ENCODE measurements at places on chromosomes 3 and 15.

DNA sequence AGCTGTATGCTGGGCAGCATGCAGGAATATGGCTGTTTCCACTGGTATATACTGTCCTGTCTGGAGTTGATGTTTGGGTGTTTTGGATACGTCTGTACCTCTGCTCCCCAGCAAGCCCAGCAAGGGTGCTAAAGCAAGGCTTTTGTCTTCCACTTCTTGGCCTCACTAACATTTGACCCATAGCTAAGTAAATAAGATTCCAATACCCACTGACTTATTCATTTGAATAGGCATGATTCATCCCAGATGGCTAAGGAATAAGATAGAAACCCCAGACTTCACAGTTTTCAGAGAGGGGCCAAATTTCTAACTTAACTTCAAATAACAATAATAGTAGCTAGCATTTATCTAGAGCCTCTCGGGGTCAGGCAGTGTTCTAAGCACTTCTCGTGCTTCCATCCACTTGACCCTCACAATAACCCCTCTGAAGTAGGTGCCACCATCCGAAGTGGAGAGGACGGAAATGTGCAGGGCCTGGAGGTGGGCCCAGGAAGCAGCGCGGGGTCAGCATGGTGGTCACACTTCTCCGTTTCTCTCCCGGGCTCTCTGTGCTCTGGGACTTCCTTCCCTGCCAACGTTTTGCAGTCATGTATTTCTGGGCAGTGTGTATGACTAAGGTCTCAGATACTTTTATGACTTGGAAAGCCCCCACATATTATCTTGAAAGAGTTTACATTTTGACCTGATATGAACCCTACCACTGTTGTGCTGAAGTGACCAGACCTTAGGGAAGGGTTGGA, 39.3 kb downstream of the LRRK1 start:
- no peak for DNase-seq

DNA sequence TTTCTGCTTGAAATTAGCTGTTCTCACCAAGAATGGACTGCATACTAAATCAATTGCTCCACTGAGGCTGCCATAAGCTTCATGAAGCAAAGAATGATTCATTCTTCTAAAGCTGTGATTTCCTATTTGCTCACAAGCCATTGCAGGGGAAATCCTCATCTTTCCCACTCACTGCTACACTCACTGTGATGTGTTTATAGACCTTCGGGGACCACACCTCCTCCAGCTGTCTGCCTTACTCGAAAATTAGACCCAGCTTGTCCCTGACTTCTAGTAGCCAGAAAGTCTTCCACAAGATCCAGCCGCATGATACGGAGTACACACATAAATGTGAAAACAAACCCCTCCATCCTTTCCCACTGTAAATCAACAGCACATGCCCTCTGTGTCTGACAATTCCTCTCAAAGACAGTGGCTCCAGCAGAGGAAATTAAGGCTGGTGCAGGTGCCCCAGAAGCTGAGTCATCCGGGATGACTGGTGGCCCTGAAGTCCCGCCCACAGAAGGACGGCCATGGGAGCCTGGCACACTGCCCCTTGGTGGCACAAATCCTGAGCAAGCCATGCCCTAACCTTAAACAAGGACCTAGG, 172.0 kb downstream of the STT3B start:
- no peak for DNase-seq

GRCh38 chr15:61655881-61656280, 404.4 kb downstream of the VPS13C start:
- no peak for DNase-seq

GRCh38 chr3:48222616-48223513, at the start of gene CAMP:
Gene CAMP, plus strand, starts transcription at chr3:48223495. Its CDS starts 17 bp downstream, at chr3:48223512.
- no peak for DNase-seq

DNA sequence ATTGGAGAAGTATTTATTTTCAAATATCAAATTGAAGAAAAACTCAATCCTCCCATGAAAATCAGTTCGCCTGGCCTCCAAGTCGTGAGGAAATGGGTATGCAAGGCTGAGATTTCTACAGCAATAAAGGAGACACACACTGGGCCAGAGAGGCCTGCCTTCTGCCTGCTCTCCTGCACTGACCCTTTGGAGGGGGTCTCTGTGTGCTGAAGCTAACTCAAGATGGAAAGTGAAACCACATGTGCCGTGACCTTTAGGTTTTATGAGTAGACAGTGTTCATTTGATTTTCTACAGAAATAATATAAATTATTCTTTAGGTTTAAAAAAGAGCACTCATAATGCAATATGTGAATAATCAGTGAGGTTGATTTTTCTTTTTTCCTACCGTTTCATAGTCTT, 11.9 kb upstream of the SLC22A13 start:
- DNase-seq = no peak

DNA sequence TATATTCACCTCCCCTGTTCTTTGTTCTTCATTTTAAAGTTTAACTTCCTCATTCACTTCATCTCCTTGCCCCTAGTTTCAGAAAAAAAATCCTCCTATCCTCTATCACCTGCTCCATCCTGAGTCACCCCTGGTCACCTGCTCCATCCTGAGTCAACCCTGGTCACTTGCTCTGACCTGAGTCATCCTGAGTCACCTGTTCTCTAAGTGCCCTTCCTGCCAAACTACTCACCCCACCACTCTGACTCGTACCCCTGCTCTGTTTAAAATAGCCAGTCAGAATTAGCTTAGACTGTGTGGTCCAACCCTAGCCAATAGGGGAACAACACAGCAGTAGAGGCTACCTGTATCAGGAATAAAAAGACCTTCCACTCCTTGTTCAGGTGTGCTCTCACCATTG, 716.9 kb downstream of the ZBBX start:
- no peak for DNase-seq

DNA sequence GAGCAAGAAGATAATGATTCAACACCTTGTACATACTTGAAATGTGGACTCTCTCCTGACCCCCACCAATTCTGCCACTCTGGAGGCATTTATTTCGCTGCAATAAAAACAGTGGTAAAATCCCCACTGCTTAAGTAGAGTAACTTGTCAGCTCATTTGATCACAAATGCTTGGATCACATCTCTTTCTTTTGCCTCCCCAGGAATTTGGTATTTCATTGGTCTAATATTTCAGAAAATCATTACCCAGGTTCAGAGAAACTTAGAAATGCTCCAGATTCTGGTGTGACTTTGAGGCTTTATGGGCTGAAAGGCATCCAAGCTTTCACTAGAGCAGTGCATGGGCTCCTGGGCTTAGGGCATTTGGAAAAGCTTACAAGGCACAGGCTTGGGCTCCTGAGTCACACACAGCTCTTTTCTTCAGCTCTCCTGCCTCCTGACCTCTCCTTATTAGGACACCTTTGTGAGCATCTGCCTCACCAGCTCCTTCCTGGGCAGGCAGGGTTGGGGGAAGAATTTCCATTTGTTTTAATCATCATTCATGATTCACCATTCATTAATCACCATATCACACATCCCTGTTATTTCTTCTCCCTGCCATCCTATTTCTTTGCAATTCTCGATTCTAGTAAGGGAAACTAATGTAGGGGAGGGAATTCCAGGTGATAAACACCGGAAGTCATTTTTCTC, 22.5 kb downstream of the CDCP1 start:
- no peak for DNase-seq

DNA sequence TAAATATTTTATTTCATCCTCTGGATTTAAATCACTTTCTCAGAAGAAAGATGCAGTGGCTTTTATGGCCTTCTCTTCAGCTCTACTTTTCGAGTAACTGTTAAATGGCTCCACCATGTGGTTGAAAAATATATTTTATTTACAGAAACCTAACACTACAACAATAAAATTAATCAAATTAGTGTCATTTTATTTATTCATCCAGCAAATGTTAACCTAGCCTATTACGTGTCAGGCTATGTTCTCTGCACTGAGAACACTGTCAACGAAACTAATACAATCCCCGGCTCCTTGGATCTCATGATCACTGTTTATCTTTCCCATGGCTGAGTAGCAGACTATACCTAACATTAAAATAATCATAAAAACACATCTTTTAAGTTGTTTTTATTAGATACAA, 148.0 kb upstream of the OSTN start:
- peak; percentile 16 for DNase-seq

- no peak for DNase-seq
Observed at GRCh38 chr3:114207768-114208167, 28.9 kb upstream of the DRD3 start.

- no peak for DNase-seq
Observed at GRCh38 chr3:45572755-45573154, 21.8 kb upstream of the LIMD1 start.

DNA sequence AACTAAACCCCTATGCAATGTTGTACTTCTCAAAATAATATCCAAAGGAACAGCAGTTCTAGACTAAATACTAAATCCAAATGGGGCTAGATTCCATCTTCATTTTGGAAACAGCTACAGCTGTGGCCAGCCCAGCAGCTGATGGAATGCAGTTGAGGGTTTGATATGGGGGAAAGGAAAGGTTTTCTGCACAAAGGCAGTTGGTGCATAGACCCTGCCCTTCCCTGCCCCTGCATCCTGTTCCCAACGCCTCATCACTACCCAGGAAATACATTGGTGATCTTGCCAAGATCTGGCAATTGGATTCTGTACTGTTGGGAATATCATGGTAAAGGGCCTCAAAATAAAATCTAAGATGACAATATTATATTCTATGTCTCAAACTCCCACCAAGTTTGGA, 43.9 kb downstream of the DTWD1 start:
- no peak for DNase-seq

DNA sequence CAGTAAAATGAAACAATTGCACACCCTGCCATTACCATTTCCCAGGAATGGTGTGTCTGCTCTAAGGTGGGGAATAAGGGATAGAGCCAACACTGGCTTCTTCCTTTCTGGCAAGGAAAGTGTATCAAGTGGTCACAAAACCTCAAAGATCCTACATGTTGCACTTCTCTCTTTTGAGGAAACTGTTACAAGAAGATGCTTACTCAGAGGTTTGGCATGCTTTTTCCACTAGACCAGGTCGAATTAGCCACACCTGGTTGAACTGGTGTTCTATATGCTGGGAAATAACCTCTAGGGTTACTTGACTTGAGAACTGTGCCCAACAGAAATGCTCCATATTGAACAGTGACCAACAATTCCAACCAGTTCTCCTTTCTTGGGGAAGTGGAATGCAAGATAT, 102.9 kb downstream of the LRRN1 start:
- no peak for DNase-seq

GRCh38 chr3:111848283-111848682, 10.8 kb upstream of the PHLDB2 start:
- DNase-seq = no peak

DNA sequence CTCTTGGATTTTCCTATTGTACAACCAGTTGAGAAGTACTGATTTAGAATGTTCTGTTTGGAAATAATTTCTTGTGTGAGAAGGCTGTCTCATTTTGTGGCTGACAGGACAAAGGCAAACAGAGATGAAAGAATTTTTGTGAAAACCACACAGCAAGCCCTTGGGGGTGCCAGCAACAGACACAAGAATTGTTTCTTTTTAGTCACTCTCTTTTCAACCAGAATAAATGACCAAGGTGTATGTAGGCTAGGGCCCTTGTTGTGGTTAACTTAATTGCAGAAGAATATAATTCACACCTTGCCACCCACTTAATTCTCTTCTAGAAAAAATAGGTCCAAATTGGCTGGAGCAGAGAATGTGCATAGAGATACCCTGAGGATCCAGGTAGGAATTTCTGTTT, 329.4 kb upstream of the TBC1D5 start:
- DNase-seq = no peak

DNA sequence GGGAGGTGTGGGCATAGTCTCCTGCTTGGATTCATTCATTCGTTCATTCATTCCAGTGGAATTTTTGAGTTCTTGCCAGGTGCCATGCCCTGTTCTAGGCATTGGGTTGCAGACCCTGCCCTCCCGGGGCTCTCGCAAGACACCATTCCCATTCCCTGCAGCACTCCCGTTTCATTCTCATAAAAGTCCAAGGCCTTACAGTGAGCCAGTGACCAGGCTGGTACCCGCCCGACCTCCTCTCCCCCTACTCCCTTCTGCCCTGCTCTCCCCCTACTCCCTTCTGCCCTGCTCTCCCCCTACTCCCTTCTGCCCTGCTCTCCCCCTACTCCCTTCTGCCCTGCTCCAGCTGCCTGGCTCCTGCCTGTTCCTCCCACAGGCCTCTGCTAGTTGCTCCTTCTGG, 41.9 kb downstream of the AMOTL2 start:
- no peak for DNase-seq

- DNase-seq = no peak
Observed at GRCh38 chr3:67860429-67860828, 206.0 kb upstream of the SUCLG2 start.

- DNase-seq = no peak
Observed at GRCh38 chr3:106401666-106402490, 533.1 kb upstream of the CBLB start.

GRCh38 chr3:150385296-150386242, 22.5 kb upstream of the TSC22D2 start:
- no peak for DNase-seq

GRCh38 chr3:63911509-63911872, 692 bp downstream of the SCAANT1 start:
- no peak for DNase-seq

GRCh38 chr3:54712539-54712938, 215.3 kb downstream of the LRTM1 start:
- DNase-seq = no peak

DNA sequence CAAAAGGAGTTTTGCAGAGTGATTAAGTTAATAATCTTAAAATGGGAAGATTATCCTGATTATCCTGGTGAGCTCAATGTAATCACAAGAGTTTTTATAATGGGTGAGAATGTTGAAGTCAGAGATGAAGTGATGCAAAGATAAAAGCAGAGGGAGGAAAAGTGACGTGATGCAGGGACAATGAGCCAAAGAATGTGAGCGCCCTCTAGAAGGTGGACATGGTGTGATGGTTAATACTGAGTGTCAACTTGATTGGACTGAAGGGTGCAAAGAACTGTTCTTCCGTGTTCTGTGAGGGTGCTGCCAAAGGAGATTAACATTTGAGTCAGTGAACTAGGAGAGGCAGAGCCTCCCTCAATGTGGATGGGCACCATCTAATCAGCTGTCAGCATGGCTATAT, 569.6 kb upstream of the AGTR1 start:
- no peak for DNase-seq

DNA sequence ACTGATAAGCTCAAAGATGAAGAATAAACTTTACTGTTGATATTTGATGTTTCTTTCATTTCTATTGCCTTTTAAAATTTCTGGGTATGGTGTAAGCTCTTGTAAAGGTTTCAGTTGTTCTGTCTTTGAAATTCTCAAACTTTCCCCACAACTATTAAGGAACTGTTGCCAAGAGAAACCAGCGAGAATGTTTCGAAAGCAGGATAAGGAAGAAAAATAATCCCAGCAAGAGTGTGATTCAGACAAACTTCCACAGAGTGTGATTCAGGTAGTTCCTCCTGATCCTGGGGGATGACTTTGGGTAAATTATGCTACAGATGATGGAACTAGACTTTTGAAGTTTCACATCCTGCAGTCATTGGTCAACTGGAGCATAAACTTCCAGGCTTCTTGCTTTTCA, 632.0 kb downstream of the NSUN3 start:
- DNase-seq = no peak

DNA sequence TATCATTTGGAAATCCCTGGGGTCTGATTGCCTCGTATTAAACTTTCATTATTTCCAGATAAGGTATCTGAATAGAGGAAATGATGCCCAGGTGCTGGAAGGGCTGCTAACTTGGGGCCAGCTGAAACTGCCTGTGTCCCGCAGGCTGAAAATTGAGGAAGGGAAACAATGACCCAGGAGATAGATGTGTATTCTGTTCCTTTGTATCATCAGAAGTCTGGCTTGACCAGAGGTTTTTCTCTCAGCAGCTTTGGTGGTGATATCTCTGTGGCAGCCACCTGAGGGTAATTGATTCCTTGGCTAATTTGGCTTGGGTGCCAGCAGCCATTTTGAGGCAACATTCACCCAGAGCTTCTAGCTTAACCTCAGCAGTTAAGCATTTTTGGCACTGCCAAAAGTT, 90.0 kb upstream of the STT3B start:
- DNase-seq = no peak

Data from NCI-H1417 treated with DMSO at 0.1 percent for 48 hours (cell line).